ENCODE measurements at places on chromosomes 1 and 21.

DNA sequence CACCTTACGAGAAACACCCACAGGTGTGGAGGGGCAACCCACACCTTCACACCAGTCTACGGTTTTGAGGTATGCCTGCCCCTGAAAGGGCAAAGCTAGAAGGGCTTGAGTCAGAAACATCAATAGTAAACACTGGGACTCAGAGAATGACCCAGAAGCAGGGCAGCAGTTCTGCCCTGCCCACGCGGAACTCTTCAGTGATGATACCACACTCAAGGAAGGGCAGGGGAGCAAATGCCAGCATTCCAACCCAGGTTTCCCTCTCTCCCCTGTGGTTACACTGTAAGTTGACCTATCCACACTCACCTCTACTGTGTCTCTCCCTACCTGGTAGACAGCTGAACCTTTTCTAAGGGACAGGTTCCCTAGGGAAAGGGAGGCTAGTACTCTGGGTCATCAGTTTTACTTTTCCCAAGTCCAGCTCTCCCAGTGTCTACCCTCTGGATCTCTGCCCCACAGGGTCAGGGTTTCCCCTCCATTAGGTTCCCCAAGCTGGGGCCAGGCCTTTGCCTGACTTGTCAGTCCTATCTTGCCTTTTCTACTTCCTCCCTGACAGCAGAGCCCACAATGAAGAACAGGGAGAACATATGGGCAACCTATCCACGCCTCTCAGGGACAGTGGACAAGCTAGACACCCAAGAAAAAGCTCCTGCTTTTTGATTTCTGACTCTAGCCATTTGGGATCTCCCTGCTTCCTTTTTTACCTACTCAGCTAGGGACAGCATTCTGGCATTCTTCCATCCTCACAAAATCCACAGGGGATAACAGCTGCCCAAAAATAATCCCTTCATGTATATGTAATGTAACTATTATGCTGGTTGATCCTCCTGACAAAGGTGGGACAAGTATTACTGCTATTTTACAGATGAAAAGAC is 3.0 kb downstream of the F11R start:
- no peak for DNase-seq

DNA sequence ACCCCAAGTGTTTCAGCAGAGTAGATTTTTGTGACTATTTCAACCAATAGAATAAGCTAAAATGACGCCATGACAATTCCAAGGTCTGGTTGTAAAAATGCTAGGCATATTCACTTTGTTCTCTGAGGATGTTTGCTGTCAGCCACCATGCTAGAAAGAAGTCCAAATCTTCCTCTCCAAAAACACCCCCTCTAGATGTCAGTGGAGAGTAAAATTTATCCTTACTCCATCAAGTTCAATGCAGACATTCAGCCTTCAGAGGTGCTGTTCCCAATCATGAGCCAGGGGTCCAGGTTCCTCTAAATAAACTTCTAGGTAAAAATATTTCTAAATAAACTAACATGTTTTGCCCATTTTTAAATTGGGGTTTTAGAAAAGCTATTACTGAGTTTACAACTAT is 395.4 kb upstream of the ADAMTS5 start:
- no peak for DNase-seq

DNA sequence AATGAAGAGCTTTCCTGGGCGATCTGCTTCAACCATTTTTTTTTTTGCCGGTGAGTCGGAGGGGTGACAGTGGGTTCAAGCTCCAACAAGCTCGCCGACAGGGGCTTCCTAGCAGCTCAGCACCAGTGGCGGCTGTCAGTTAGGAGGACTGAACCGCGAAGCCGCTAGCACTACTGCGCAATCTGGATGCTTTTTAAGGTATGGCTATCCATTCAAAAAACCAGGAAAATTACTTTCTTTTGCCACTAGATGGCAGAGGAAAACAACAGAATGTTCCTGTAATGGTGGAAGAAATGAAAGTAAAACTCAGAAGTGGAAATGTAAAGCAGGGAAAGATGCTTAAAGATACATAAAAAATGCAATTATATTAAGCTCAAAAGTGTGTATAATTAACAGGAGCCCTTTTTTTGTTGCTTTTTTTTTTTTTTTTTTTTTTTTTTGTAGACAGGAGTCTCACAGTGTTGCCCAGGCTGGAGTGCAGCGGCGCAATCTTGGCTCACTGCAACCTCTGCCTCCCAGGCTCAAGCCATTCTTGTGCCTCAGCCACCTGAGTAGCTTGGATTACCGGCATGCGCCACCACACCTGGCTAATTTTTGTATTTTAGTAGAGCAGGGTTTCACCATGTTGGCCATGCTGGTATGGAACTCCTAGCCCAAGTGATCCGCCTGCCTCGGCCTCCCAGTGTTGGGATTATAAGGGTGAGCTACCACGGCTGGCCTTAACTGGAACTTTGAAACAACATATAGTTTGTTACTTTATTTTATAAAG is 8.5 kb downstream of the KYAT3 start:
- DNase-seq, result peak; percentile 48

GRCh38 chr1:25631750-25632485 is 15.3 kb downstream of the MAN1C1 start:
- DNase-seq, result no peak

GRCh38 chr1:75097654-75098053 is 36.5 kb upstream of the LHX8 start:
- DNase-seq, result no peak

GRCh38 chr21:34113842-34114241 is 40.5 kb downstream of the MRPS6 start:
- DNase-seq, result no peak

DNA sequence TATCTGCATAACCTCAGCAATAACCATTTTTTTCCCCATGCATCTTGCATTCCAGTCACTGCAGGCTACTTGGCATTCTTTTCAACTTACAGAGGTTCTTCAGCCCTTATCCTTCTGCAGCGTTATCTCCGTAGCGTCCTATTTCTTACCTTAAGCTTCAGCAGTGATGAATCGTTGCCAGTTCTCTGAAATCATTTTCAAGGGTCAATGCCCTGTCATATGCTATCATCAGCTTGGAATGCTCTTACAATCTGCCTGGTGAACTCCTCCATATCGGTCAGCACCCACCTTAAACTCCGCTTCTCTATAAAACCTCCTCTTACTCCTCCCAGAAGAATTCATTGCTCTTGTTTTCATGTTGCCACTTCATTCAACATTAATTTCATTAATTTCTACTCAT is 105.1 kb upstream of the DPH5 start:
- DNase-seq, result no peak

GRCh38 chr1:12600335-12600734 is 17.7 kb downstream of the DHRS3 start:
- no peak for DNase-seq

DNA sequence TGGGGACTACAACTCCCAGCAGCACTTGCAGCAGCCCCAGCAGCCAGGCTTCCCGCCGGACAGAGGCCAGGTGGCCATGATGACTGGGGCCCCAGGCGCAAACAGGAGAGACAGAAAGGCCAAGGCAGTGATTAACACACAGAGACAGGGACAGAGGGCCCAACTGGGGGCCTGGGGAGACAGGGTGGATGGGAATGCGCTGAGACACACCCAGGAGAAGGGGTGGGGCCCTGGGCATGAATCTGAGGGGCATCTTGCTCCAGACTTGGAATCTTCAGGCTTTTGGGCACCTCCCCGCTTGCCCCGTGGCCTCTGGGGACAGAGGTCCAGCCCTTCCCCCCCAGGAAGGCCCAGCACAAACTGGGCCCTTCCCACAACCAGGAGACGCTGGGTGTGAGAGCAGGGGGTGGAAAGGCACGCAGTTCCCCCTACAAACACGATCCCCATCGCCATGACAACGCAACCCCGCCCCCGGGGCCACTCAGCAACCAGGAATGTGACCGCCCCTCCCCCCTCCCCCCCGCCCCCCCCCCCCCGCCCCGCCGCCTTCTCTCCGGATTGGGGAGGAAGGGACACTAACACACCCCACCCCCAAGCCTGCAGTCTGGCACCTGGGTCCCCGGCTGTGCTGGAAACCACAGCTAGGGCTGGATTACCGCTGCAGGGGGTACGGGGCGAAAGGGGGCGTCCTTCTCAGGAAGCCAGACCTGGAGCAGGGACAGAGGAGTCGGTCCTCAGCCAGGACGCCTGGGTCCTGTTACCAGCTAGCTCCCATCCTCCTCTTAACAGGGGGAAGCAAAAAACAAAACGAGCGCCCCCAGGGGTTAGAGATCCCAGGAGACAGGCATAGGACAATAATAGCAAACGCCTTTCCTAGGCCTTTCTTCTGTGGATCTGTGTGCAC is 4.5 kb downstream of the HDGF start:
- DNase-seq, result peak; percentile 87

GRCh38 chr21:20662514-20662913 is 335.7 kb upstream of the NCAM2 start:
- DNase-seq, result no peak

- DNase-seq, result no peak
Measured at GRCh38 chr1:183365093-183365492, 53.1 kb downstream of the NMNAT2 start.

DNA sequence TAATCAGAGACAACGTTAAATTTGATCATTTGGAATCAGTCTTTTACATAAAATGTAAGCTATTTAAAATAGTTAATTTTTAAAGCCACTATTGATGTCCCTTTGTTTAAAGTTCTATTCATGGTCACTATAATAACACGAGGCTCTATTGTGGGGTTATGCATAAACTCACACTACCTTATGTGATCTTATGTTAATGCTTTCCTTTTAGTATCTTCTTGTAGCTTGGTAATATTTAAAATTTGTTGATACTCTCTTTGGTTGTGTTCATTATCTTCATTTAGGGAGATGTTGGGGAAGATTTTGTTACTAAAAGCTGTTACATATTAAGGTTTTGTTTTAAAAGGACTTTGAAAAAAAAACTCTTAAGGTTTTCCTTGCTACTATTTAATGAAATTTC is 1.2 kb downstream of the B3GALT2 start:
- DNase-seq, result no peak

- no peak for DNase-seq
Measured at GRCh38 chr1:245172829-245173228, 18.0 kb downstream of the KIF26B start.

GRCh38 chr21:14685568-14685967 is 139.5 kb upstream of the SAMSN1 start:
- DNase-seq, result no peak

DNA sequence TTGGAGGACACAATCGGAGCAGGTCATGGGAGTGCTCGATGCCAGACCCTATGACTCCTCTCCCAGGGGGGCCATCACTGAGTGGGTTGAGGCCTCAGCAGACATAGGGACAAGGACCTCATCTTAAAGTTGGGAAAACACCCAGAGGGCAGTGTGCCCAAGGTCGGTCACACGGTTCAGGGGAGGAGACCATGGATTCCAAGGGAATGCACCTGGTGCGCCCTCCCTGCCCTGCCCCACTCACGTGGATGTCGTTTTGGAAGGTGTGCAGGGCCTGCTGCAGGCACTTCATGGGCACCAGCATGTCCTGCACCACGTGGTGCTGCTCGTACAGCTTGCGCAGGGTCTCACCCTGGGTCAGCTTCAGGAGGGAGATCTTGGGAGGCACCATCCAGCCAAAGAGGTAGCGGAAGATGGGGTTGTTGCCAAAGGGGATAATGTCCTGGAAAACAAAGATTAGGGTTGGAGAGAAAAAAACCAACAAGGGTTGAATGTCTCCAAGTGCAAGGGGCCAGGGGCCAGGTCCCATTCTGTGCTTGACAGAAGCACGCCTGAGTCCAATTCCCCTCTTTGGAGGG is 33.1 kb downstream of the DHCR24 start:
- no peak for DNase-seq

- no peak for DNase-seq
Measured at GRCh38 chr21:29007810-29008209, 11.3 kb downstream of the RWDD2B start.

- no peak for DNase-seq
Measured at GRCh38 chr1:248631354-248632008, 3.4 kb downstream of the OR2T11 start.

GRCh38 chr1:208438112-208438699 is 194.0 kb upstream of the PLXNA2 start:
- no peak for DNase-seq

DNA sequence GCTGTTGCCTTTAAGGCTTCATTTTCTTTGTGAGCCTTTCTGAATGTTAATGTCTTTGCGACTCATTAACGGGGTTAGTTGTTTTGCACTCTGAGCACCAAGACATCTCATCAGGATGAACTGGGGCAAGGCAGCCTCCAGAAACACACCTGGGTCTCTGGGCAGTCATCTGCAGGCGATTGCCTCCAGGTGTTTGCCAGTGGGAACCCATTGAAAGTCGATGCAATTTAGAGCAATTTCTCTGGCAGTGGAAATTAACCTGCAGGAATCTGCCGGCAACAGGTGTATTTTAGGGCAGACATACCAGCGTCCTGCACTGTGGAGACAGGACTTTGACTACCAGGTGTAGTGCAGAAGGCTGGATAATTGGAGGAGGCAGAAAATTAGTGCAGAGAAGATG is 661.0 kb upstream of the PTBP2 start:
- no peak for DNase-seq

- no peak for DNase-seq
Measured at GRCh38 chr1:234734412-234734835, 124.4 kb upstream of the IRF2BP2 start.

DNA sequence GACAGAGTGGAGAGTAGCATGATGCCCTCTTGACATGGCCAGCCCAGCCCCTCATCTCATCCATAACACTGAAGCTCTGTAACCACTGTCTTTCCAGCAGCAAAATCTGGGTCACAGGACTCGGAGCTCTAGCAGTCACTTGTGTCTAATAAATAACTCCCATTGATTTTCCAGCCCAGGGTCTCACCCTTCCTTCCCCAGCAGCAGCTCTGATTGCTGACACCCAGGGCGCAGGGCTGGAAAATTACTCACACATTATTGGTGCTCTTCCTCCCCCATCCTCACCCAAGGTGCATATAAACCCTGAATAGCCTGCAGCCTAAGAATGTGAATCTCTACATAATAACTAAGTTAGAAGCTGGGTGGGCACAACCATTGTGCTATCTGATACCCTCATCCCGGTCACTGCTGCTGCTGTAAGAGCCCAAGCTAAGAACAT is 21.1 kb upstream of the OR10J5 start:
- DNase-seq, result no peak

DNA sequence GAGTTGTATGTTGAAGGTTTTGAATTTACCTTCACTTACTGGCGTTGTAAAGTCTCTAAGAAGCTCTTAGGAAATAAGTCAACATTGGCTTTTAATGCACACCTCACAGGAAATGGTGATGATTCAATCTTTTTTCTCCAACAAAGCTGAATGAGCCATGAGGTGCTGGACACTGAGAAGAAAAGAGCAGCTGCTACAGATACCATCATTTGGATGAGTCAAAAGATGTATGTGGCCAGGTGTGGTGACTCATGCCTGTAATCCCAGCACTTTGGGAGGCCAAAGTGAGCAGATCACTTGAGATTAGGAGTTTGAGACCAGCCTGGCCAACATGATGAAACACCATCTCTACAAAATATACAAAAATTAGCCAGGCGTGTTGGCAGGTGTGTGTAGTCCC is 3.3 kb upstream of the IL23R start:
- peak; percentile 28 for DNase-seq

DNA sequence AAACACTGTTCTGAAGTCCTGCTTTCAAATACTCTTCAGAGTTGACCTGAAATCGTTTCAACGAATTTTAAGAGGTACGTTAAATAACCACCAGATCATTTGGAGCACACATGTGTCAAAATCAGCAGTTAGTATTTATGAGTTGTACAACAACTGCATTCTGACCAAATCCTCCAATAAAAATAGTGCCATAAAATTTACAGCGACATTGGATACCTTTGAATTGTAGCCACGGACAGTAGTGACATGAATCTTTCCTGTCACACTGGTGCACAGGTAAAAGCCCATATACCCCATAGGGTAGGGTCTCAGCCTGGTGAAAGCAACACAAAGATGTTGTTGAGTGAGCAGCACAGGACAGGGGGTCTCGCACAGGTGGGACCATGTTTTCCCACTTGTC is 121.5 kb downstream of the CLIC6 start:
- no peak for DNase-seq

Data from kidney capillary endothelial cell (primary cell).